ENCODE measurements at places on chromosomes 3 and 15.

DNA sequence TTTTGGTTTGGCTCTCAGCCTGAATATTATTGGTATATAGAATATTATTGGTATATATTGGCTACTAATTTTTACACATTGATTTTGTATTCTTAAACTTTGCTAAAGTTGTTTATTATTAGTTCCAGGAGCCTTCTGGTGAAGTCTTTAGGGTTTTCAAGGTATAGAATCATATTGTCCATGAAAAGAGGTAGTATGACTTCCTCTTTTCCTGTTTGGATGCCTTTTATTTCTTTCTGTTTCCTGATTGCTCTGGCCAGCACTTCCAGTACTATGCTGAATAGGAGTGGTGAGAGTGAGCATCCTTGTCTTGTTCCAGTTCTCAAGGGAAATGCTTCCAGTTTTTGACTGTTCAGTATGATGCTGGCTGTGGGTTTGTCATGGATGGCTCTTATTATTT lies 107.3 kb upstream of the LIPC start:
- no peak for DNase-seq

DNA sequence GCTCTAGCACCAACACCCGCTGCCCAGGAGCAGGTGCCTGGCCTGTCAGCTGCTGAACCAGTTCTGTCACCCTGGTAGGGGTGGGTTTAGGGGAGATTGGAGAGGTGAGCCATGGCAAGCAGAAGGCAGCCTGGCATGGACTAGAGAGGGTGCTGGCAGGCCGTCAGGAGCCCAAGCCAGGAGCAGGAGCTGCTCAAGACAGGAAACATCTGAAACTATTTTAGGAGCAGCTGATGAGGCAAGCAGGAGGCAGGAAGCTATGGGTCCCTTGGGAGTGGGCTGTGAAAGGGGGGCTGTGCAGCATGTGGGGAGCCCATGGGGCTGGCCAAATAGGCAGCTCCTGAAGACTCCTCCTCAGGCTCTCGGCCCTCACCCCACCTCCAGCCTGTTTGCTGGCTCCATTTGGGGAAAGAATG lies 2.3 kb downstream of the INKA1 start:
- DNase-seq: peak; percentile 94

DNA sequence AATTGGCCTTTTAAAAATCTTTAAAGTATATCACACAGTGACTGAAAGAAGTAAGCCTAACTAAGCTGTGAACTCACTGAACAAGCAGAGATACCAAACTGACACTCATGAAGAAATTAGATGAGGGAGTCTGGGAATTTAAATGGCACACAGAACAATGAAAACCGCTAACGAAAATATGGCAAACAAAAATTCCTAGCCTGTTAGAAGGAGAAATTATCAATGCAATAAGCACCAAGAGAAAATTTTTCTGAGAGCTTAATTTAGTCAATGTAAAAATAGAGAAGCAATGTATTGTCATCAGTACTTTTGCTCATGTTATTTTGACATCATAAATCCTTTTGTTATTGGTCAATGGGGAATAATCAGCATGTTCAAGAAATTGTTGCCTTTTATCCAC lies 291.1 kb upstream of the PDZRN3 start:
- no peak for DNase-seq

DNA sequence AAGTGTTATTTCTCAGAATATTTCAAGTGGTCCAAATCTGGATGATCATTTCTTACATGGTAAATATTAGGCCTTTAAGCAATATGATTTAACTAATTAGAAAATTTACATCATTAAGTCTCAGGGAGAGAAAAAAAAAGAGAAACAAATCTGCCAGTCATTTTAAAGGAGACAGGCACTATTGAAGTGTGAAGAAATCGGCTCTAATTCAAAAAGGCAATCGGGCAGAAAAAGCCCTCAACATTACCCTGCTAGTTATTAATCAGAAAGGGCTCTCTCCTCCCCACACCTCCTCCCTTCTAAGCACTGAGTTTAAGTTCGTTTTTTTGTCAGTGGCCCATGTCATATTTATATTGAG lies 215.9 kb downstream of the MEIS2 start:
- no peak for DNase-seq

GRCh38 chr15:90037511-90037860 lies 36.4 kb downstream of the ZNF710 start:
- no peak for DNase-seq

GRCh38 chr3:181554233-181554765 lies 157.4 kb upstream of the SOX2 start:
- no peak for DNase-seq

DNA sequence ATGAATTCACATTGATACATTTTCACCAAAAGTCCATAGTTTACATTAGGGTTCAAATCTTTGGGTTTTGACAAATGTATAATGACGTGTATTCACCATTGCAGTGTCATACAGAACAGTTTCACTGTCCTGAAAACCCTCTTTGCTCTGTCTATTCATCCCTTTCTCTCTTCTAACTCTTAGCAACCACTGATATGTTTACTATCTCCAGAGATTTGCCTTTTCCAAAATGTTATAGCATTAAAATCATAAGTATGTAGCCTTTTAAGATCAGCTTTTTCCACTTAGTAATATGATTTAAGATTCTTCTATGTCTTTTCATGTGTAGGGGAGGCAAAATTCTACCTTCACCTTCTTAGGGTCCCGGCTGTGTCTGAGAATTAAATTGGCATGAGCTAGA lies 203.8 kb downstream of the TPRG1 start:
- no peak for DNase-seq

- DNase-seq: peak; percentile 75
Observed at GRCh38 chr15:41557673-41558399, 1.2 kb upstream of the TYRO3 start.

DNA sequence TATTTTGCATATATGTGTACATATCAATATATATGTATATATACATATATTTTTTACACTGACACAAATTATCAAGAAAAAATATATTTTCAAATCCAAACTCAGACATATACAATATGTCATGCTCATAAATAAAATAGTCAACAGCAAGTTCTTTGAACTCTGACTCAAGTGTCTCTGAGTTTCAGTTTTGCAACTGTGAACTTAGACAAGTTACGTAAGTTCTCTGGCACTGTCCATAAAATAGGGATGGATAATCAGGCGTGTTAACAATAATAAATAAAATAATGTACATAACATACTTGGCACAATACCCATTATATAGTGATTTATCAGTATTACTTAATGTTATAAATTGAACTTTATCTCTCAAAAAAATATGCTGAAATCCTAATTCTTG lies 12.1 kb upstream of the XRN1 start:
- no peak for DNase-seq

- peak; percentile 80 for DNase-seq
Observed at GRCh38 chr3:183253528-183254486, 754 bp downstream of the B3GNT5 start.

DNA sequence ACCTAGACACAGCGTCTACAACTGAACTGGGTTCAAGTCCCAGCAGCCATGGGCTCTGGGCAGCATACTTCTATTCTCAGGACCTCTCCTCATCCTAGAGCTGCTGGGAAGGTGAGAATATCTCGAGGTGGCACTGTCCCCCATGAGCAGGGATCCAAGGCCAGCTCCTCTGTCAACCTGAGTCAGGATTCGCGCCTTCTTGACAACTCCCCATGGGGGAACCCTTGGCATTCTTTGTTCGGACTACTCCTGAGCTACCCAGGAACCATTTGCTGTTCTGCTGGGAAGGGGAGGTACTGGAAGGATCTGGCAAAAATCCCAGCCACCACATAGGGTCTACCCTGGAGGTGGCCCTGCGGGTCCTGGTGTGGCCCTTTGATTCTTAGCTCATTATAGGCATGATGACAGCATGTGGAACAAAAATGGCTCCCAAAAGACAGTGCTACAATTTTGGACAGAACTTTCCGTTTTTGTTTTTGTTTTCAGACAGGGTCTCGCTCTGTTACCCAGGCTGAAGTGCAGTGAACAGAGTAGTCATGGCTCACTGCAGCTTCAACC lies 22.3 kb downstream of the PLXNB1 start:
- peak; percentile 20 for DNase-seq

DNA sequence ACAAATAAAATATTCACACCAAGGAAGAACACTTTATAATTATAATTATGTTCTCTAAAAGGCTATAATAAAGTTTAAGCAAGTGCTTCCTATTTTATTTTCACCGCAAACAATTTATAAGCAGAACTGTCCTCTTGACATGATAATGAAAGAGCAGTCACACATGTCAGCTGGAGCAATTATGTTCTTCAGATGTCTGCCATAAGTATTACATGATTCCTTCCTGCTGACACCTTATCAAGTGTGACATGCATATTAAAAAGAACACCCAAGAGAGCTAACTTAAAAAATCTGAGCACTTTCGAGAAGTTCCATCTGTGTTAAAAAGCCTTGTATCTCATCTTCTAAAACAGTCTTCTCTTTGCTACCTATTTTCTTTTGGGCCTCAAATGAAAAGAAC lies 249.5 kb downstream of the SQOR start:
- DNase-seq: no peak

- no peak for DNase-seq
Observed at GRCh38 chr3:20038699-20039465, 1.4 kb upstream of the KAT2B start.

GRCh38 chr3:126704494-126705214 lies 614 bp downstream of the CHCHD6 start:
- no peak for DNase-seq

- DNase-seq: no peak
Observed at GRCh38 chr3:178193846-178194245, 342.4 kb upstream of the KCNMB2 start.

- no peak for DNase-seq
Observed at GRCh38 chr3:125967156-125967555, 1.8 kb upstream of the ROPN1B start.

GRCh38 chr3:45980819-45981218 lies 14.8 kb downstream of the FYCO1 start:
- DNase-seq: no peak

- no peak for DNase-seq
Observed at GRCh38 chr3:140842984-140843649, 98.5 kb upstream of the SLC25A36 start.

GRCh38 chr3:171783626-171784025 lies 26.7 kb downstream of the PLD1 start:
- DNase-seq: no peak

DNA sequence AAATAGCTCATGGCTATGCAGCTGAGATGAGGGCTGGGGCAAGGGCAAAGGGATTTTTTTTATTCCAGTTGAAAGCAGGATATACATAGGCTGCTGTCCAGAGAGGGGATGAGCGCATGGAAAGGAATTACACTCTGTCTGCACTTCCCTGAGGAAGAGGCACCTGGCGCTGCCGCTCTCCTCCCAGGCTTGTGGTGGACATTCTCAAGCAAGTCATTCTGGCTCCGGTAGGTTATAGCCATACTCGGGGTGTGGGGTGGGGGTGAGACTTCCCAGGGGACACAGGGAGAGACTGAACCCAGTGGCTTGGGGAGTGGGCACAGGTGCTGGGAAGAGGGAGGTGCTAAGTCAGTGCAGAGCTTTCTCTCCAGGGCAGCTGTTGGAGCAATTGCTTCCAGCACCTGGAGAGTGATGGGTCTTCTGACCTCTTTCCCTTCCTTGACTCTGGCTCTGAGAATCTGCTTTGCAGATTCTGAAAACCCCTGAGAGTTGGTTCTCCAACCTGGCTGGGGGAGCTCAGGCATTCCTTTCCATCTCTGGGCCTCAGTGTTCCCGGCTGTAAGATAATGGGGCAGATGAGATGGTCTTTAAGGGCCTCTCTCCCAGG lies 24.3 kb downstream of the CYP8B1 start:
- DNase-seq: no peak

DNA sequence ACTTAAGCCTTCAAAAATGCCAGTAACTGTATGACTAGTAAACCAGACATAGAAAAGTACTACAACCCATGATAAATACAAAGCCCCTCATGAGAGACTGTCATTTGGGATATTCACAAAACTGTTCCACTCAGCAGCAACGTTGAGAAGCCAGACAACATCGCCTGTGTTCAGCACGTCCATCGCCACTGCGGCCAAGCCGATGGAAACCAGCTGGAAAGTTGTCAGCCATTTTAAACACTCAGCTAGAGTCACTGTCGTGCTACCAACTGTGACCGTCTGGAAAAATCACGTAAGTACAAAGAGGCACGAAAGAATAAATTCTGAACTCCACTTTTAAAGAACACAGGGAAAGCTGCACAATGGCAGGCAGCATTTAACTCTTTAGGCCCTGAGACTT lies 340.7 kb upstream of the WNT5A start:
- no peak for DNase-seq

- DNase-seq: no peak
Observed at GRCh38 chr15:76198456-76199105, 112.7 kb downstream of the ETFA start.

DNA sequence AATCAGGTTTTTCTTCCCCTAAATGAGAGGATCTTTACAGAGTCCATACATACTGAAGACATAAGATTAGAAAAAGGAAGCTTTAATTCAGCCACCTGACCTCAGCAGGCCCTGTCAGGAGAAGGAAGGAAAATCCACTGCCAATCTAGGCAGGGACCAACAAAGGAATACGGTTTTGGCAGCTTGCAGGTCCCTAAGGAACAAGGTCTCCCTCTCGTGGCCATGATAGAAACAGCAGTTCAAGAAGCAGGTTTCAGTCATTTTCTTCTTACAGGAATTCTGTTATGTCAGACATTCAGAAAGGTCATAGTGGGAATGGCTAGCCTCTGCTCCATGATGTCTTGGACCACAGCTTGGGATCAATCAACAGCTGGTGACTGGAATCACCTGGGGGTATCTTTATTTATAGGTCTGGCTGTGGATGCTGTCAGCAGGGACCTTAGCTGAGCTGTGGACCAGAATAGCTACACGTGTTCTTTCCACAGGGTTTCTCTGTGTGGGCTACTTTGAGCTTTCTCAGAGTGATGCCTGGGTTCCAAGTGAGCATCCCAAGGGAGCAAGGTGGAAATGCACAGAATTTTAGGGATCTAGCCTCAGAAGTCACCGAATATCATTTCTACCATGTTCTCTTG lies 9.4 kb upstream of the CMSS1 start:
- no peak for DNase-seq

DNA sequence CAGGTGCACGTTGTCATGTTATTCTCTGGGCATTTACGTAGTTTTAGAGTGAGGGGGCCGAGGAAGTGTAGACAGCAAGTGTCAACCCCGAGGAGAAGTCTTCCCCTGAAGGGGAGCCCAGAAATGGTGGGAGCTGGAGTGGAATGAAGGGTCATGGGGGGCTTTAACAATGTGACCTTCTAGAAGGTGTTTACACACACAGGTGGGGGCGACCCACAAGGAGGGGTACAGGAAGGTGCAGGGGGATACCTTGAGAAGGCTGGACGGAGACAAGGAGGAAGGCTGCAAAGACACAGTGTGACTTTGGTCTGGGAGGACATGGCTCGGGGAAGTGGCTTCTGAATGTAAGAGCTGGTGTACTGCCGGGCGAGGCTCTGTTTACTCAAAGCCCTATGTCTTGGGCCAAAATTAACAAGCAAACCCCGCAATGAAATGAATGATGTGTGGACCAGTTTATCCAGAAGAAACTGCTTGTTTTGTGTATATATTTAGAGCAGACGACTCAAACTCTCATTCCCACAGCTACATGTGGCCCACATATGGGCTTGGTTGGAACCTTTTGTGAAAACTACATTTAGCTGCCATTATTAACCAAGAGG lies 18.7 kb downstream of the TRPM1 start:
- no peak for DNase-seq
